SIG-M5 (cell line): ENCODE measurements at places on chromosomes 4 and X.

DNA sequence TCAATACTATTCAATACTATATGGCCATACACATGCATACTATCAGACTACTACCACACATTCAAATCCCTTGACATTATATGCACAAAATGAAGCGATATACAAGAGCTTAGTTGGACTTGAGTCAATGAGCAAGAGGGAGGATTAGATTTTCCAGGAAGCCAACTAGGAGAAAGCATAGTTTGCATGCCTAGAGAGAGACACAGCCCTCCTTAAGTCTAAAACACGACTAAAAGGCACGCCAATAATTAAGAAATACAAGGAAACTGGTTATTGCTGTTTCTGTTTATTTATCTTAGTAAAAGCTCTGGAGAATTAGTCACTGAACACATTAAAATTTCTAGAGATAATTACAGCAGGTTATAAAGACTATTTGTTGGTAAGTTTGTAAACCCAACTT, 21.8 kb downstream of the MBNL3 start:
- DNase-seq, result no peak

DNA sequence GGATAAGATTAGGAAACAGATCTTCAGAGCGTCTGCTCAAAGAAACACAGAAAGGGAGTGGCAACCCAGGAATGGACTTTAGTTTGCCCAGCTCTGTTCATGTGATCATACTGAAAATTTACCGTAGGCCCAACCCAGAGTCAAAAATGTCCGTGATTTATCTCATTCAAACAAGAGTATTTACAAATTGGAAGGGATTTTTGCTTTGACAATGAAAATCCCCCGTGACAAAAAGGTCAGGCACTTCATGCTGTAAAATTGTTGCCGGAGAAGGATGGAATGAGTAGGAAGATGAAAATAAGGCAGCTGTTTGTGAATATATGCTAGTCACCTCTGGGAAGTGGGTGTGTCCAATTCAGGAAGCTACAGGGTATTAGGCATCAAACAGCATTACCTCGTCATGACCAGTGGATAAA, 1.2 kb downstream of the SULT1B1 start:
- no peak for DNase-seq

DNA sequence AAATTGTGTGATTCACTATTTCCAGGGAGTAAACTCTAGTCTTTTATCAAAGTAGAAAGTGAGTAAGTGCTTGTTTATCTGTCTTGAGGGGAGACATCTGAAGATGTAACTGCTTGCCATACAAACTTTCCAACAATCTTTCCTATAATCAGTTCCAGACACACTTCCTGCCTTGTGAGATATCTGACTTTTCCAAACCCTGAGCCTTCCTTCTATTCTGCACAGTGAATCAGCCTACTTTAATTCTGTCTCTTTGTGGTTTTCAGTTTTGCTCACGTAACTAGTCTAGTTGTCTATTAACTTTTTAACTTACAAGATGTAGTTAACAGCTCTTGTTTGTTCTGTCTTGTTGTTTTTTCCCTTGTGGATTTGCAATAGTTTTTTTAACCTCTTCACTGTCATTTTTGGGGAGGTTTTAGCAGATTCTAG, 947.8 kb downstream of the C4orf33 start:
- DNase-seq, result no peak

GRCh38 chr4:6372649-6373525, 99.5 kb downstream of the PPP2R2C start:
- no peak for DNase-seq

DNA sequence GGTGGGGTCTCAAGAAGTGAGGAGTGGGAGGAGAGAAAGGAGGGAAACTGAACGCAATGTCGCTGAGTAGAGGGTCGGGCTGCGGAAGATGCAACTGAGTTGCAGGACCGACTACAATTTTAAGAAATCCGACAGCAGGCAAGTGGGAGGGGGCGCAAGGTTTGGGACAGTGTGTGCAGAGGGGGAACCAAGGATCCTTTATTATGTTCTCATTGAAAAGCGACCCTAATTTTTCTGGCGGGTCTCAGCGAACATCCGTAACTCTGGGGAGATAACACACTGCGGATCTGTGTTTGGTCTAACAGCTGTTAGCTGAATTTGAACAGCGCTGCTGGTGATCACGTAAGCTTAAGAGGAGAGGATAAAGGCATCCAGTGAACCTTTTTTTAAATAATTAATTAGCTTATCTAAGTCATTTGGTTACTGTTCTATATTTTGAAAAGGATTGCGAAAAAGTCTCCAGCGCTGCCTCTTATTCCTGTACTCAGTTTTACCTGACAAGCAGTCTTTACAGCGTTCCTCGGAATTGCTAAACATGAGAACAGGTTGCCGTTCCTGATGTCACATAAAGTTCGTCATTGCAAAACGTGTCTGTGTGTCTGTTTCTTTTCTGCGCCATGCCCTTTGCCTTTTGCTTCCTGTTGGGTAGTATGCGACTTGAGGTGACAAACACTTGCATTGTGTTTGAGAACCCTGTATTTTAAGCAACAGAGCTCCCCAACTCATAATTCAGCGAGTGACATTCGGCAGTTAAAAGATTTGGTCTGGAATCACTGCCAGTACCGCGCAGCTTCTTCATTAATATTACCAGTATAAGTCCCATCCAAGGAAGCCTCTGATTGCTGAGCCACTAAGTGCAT, 1.3 kb downstream of the HTR2C start:
- no peak for DNase-seq

DNA sequence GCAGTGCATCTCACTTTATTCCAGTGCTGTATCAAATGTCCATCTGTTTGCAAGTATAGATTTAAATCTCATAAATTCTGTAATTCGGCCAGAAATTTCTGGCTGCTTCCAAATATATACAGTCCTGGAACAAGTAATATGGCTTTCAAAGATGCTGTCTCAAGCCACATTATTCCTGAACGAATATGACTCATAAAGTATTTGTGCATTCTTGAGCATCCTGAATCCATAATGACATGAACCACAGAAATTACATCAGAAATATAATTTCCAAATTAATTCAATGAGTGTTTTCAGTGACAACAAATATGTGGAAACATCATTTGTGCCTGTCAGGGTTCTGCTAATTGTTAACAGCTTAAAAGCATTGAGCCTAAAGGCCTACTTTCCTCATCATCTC, 140.9 kb upstream of the HPGD start:
- no peak for DNase-seq

- no peak for DNase-seq
These were observed 71.1 kb downstream of the BMPR1B start for GRCh38 chr4:94828882-94829281.

- no peak for DNase-seq
These were observed 1523.7 kb downstream of the ARAP2 start for GRCh38 chr4:34720571-34720970.

DNA sequence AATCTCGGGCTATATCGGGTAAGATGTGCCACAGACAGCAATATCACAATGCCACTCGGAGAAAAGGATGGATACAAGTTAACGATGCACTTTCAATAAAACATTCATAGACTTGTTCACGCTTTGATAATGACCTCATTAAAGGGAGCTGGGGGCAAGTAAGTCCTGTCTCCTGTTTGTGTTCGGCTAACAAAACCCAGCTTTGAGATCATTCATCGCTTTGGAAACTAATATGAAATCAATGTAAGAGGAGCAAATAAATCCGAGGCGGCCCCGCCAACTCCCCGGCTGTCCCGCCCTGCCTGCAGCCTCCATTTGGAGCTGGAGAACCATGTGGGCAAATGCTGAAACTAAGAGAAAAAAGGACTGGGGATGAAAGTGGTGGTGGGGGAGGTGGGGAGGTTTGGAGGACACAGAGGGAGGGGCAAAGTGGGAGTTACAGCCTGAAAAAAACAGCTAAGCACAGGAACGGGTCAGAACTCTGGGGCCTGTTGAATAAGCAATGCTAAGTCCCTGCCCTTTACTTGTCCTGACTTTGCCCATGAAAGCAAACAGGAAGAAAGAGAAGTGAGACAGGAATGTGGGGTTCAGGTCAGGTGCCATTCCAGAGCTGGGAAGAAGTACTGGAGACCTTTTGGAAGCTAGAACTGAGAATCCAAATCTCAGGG, 3.5 kb upstream of the GSX2 start:
- no peak for DNase-seq
